ENCODE measurements at places on chromosomes 13 and 19.

GRCh38 chr13:43473437-43473836 is 313.3 kb downstream of the ENOX1 start:
- no peak for DNase-seq

DNA sequence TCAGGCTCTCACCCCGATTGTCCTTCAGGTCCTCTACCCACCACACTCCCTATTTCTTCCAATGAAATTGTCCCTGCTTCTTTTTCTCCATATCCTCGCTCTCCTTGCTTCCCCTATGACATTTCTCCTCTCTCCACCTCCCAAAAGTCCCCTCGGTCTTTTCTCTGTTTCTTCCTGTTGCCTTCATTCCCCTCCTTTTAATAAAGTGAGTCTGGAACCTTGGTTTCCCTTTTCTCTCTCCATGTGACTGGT is 676 bp upstream of the ZNF574 start:
- no peak for DNase-seq

DNA sequence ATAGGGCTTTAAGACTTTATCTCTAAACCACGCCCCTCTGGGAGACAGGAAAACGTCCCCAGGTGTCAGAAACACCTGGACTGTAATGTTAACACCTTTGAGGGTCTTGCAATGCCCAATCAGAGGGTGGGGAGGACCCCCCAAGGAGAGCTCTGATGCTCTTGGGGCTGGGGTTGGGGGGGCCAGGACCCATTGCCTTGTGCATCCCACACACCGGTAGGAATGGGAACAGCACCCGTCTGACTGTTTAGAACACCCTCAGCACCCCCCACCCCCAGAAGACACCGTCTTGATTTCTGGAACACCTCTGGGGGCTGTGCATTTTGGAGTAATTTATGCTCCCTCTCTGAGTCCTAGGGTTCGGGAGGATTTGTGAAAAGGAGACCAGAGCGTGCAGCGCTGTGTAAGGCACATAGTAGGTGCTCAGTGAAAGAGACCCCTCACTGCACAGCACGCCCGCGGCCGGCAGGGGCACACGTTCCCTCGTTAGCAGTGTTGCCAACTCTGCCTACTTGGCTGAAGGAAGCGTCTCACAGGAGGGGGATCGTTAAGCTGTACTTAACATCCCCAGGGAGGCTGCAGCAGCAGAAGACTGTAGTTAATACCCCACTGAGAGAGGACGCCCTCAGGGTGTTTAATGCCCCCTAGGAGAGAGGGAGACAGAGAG is 2.8 kb upstream of the ERFL start:
- peak; percentile 14 for DNase-seq

DNA sequence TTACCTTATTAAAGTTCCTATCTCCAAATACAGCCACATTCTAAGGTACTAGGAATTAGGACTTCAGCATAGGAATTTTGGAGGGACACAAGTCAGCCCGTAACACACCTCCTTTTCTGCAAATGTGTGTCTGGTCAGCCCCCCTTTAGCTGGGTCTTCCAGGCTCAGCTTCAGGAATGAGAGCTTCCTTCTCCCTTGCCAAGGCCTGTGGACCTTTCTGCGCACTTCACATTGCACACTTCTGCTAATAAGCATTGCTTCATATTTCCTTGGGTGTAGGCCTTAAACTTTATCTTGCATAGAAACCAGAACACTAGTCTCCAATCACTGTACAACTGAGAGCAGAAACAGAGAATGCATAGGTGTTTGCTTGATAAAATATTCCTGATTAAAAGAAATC is 4.5 kb upstream of the STK24 start:
- no peak for DNase-seq

DNA sequence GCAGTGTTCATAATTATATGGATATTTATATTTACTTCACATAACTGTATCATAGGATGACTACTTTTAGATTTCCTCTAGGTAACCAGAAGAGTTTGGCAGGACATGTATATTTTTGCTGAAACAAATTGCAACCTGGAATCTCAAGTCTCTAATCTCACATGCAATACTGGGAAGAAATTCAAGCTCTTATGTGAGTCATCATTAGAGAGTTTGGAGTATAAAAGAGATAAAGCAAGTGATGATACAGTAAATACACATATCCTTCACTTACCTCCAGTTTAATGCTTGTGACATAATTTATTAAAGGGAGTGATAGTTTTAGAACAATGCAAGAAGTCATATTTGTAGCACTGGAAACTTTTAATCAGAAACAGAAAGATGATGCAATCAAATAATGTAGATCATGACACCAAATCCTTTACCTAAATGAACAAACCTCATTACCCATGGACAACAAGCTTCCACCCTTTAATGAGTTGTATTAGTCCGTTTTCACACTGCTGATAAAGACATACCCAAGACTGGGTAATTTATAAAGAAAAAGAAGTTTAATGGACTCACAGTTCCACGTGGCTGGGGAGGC is 15.8 kb upstream of the OR7A17 start:
- DNase-seq = no peak

DNA sequence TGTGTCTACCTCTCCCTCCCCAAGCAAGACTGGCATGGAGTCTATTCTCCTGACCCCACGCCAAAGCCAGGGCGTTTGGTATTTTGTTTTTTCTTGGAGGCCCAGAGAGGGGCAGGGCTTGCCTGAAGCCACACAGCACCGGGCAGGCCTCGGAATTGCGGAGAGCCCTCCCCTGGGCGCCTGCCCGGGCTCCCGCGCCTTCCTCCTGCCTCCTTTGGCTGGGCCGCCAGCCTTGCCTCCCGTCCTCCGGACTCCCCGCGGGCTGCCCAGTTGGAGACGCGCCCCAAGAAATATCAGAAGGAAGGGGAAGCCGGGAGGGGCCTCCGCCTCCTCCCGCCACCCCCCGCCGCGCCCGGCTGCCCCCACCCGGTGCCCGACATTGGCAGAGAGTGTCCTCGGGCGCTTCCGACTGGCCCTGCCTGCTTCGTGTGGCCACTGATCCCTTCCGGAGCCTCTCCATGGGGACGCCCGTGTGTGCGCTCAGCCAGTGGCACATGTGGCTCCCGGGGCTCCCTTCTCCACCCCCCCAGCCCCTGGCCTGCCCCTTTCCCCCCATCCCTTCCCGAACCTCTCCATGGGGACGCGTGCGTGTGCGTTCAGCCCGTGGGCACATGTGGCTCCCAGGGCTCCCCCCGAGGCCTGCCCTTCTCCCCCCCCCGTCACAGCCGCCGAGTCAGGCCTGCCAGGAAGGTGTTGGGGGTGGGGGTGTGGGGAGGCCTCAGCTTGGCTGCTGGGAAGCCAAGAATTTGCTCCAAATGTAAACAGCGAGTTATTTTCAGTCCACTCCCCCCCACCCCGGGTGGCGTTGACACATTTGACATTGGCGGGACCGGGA is 37.3 kb downstream of the NFIC start:
- DNase-seq = no peak

- DNase-seq = no peak
Measured at GRCh38 chr19:14002571-14003250, 3.4 kb downstream of the RFX1 start.

DNA sequence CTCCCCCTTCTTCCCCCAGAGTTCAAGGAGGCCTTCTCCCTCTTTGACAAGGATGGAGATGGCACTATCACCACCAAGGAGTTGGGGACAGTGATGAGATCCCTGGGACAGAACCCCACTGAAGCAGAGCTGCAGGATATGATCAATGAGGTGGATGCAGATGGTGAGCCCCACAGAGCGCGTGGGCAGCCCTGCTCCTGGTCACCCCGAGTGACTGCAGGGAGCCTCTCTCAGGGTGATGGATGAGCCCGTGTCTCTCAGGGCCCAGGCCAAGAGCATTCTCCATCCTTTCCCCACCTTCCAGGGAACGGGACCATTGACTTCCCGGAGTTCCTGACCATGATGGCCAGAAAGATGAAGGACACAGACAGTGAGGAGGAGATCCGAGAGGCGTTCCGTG is 7.0 kb downstream of the CALM3 start:
- no peak for DNase-seq

DNA sequence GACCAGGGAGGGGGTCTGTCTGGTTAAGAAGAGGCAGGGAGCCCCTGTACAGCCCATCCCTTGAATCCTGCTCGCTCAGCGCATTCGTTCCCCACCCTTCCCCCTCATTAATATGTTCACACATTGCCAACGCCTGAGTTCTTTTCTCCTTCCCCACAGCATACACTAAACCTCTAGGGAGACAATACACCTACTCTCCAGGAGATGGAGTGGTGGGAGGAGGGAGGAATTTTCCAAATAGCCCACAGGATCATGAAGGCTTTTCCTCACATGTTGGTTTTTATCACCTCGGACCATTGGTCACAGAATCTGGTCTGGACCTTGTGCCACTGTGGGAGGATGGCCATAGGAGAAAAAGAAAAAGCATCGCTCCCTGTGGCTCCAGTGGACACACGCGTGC is 294.9 kb downstream of the SHISA2 start:
- DNase-seq = no peak

DNA sequence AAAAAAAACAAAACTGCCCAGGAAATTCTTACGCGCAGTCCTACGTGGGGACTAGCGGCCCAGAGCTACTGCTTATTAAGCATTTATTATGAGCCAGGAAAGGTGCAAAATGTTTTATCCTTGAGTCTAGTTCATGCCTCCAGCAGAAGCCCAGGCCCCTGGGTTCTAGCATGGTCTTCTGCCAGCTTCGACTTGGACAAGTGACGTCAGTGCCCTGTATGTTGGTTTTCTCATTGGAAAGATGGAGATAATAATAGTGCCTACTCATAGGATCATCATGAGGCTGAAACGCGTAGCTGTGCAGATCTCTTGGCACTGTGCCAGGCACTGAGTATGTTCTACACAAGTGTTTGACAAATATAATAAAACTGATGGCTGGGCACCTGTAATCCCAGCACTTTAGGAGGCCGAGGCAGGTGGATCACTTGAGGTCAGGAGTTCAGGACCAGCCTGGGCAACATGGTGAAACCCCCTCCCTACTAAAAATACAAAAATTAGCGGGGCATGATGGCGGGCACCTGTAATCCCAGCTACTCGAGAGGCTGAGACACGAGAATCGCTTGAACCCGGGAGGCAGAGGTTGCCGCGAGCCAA is 12.4 kb upstream of the SULT2B1 start:
- DNase-seq = no peak

- DNase-seq = no peak
Measured at GRCh38 chr13:85236413-85236812, 562.8 kb downstream of the SLITRK6 start.

GRCh38 chr13:37657134-37657533 is 58.6 kb upstream of the POSTN start:
- DNase-seq = no peak

DNA sequence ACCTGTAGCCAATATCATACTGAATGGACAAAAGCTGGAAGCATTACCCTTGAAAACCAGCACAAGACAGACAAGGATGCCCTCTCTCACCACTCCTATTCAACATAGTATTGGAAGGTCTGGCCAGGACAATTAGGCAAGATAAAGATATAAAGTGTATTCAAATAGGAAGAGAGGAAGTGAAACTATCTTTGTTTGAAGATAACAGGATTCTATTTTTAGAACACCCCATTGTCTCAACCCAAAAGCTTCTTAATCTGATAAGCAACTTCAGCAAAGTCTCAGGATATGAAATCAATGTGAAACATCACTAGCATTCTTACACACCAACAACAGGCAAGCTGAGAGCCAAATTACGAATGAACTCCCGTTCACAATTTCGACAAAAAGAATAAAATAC is 17.8 kb upstream of the CCNA1 start:
- DNase-seq = no peak

All from activated naive CD4-positive, alpha-beta T cell (primary cell).